ENCODE measurements at places on chromosomes 7 and 10.

- no peak for DNase-seq
Observed at GRCh38 chr7:54014765-54015164, 527.4 kb upstream of the VSTM2A start.

DNA sequence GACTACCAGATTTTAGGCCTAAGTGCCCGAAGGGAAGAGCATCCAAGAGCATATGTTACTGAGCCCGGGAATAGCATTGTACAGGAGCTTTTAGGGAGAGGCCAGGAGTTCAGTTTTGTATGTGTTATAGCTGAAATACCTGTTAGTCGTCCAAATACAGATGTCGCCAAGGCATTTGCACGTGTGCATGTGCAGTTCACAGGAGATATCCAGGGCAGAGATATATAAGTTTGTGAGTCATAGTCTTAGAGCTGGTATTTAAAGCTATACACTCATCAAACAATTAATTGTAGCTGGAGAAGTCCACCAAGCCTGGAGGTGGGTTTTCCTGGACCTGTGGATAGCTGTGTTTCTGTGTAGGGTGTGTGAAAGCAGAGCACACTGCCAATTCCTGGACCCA is 394.0 kb upstream of the FZD8 start:
- no peak for DNase-seq

DNA sequence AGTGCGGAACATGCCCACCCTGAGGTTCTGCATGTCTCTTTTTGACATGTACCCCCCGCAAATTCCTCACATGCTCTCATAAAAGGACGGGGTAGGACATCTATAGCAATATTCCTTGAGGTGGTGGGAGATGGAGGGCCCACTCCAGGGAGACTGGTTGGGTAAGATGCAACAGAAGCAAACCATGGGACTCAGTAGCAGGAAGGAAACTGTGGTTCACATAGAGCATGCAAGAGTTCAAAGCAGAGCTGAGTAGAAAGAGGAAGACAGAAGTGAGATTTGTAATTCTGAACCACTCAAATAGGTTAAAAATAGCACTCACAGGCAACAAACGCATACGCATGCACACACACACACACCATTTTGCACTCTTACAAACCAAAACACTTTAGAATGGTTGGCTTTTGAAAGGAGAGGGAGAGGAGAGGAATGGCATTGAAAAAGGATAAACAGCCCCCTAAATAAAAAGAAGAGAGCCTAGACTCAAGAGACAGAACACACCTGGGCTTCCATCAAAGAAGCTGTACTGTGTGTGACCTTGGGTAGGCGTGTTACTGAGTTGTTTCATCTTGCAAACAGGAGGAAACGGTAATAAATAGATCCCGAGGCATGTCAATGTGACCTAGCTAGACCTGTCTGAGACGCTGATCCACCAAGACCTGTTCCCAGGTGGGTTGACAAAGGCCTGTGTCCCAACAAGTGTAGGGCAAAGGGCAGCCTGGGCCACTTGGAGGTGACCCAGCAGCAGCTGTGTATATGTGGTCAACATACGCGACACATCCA is 77.6 kb upstream of the LRRC4 start:
- DNase-seq = no peak

GRCh38 chr7:48084727-48085432 is 4.2 kb upstream of the UPP1 start:
- DNase-seq = no peak

GRCh38 chr10:125531465-125531864 is 151.5 kb downstream of the TEX36 start:
- no peak for DNase-seq

DNA sequence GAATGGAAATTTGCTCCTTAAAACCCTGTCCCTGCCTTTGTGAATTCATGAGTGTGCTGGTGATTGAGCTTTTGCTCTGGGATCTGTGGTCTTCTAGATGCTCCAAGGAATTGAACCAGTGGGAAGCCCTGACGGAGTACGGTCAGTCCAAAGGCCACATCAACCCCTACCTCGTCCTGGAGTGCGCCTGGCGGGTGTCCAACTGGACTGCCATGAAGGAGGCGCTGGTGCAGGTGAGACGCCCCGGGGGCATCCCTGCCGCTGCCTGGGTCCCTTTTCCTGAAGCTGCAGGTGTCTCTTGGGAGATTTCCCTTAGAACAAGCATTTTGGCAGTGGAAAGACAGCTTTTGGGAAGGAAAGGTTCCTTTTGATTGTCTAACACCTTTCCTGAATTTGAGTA is 100.3 kb downstream of the TRRAP start:
- DNase-seq = no peak

DNA sequence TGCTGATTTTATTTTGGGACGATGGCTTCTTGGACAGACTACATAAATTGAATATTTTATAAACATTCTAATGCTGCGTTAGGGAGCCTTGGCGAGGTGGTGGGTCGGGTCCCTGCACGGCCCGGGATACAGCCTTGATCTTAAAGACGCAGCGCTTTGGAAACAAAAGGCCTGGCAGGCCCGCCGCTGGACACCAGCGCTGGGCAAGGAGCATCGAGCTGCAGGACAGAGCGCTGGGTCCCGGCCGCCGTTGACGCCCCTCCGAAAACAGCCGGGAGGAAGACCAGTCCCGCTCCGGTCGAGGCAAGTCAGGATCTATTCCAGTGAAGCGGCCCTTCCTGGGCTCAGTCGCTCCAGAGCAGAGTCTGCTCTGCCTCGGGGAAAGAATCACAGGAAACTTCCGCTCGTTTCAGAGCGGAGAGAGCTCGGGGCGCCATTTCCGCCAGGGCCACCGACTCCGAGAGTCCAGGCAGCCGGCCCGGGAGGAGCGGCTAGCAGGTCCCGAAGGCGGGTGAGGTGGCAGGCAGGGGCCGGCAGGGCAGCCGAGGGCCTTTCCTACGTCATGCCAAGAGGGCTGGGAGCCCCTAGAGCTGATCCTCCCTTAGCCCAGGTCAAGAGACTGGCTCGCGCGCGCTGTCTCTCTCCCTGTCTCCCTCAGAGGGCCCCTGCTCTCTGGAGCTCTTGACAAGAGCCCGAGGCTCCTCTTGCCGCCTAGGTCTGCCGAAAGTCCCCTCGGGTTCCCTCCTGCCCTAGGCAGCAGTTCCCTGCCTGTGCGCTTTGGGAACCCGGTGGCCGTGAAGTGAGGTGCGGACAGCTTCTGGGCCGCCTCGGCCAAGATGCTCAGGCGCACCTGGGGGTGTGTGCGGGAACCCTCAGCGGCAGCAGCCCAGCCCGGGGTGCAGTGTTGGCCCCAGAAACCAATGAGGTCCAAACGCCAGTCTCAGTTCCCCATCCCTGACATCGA is 1.4 kb upstream of the DRGX start:
- DNase-seq = no peak
